ENCODE measurements at places on chromosomes 5 and 9.
A peak's percentile ranks its signal among the peaks of the same experiment; 100 is the strongest.

GRCh38 chr5:95959888-95960666 lies 1.6 kb downstream of the ELL2 start:
- peak; percentile 32 for DNase-seq

DNA sequence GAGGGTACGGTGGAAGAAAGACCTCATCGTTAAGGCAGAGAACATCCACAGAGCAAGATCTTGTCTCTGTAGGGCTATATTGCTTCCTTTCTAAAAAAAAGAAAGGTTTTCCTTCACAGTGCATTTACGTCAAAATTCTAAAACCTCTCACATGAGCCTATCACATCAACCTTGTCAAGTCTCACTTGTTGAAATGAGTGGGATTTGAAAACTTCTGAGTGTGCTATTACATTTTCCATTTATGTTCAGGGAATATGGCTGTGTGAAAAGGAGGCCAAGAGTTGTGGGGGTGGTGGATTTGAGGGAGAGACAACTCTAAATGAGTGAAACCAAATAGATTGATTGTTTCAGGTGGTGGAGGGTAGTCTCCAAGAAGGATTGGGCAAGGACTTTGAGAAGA lies 147.1 kb upstream of the MPDZ start:
- DNase-seq = no peak

- DNase-seq = peak; percentile 88
These were observed 35.6 kb downstream of the RASEF start for GRCh38 chr9:83027153-83027891.

DNA sequence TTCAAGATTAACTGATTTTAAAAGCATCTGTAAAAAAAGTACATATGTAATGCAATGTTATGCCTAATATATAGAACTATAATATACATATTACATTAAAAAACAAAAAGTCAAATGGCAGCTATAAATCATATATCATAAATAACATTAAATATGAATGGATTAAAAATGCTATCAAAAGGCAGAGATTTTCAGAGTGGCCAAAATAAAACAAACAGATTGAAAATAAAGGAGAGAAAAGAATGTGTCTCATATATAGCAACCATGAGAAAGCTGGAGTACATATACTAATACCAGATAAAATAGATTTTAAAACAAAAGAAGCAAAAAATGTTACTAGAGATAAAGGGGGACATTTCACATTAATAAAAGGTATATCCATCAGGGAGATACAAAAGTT lies 38.5 kb downstream of the S1PR3 start:
- DNase-seq = no peak

DNA sequence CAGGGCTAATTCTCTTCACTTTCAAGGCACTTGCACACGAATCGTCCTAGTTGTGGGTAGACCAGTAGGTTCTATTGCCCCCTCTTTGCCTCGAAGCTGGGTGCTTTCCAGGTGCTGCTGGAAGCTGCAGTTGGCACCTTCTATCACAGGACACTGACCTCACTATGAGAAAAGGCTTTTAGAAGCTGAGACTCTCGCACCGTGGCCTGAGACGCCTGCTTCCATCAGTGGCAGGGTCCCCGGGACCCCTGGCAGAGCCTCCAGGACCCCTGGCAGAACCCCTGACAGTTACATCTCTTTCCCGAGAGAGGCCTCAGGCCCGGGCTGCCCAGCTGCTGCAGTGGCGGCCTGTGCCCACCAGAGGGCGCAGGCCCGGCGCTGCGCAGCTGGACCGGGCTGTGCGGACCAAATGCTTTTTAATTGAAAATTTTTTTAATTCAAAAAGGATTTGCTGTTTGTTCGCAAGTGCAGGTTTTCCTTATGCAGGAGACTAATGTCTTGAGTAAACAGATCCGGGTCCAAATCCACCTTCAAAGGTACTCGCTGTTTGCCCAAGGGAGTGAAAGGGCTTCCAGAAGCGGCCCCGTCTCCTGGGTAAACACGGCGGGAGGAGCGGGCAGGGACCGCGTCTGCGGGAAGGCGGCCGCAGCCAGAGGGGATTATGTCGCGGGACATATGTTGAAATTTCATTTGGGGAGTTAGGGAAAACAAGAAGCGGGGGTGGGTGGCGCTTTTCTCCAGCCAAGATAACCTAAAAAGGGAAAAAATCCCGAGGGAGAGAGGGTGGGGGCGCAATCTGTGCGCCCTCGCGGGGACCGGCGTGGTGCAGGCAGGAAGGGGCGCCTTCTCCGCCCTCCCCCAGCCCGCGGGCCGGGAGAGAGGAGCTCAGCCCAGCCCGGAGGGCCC lies 114.5 kb upstream of the LMX1B start:
- DNase-seq = peak; percentile 33

- no peak for DNase-seq
These were observed 2.1 kb downstream of the ZDHHC21 start for GRCh38 chr9:14690948-14691730.

GRCh38 chr5:111548348-111548950 lies 36.1 kb upstream of the STARD4 start:
- DNase-seq = no peak
